PC-3 (cell line): ENCODE measurements at places on chromosomes 4 and X. TPM values are rescaled to one million over a fixed set of nuclear protein-coding genes. Genes with fewer than 3 reads are reported as not detected.

DNA sequence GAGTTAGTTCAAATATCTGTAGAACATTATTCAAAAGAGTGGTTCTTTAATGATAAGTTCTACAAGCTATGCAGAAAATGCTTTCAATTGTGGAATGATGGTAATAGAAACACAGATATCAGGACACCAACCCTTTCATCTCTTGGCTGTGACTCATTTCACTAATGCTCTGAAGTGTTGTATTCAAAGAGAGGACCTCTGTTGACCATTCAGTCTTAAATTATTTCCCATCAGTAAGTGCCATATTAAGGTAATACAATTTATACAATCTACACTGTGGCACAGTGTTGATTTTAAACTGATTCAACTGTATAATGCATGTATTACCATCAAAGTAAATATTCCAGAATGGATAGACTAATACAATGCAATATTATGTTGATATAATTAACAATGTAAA is 289.0 kb upstream of the ADGRL3 start:
- DNase-seq, result no peak
- H3K27ac ChIP-seq, result no peak overlapping the region
- H3K36me3 ChIP-seq, result no peaks in the 10 kb centered on the region
- no peaks in the 10 kb centered on the region for H3K27me3 ChIP-seq
- H3K4me1 ChIP-seq, result no peaks in the 10 kb centered on the region
- H3K4me3 ChIP-seq, result no peak overlapping the region

The MSX1 gene
- 7.5 and 10.4 TPM in 2 replicates for total RNA-seq

The USP51 gene
- total RNA-seq, result 0.22 TPM in 1 of 2 replicates, not detected in the other

The RNF212 gene
- not detected in 2 replicates for total RNA-seq

DNA sequence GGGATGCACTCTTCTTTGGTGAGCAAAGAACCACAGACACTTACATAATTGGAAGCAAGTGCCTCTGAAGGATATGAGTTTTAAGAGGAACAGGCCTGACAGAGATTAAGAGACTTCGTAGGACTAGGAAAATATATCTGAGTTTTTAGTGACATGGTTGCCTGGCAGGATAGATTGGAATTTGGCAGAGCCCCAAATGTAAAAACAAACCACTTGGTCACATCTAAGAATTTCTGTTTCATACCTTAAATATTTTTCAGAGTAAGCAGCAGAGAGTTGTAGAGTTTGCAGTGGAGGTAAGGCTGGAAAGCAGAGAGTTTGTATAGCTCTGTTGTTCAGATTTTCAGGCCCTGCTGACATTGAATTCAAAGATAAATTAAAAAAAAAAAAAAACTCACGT is 150.1 kb upstream of the MAGEB2 start:
- H3K36me3 ChIP-seq, result no peaks in the 10 kb centered on the region
- peak; percentile 27 for DNase-seq
- no peak overlapping the region for H3K27ac ChIP-seq
- H3K4me1 ChIP-seq, result no peaks in the 10 kb centered on the region
- no peaks in the 10 kb centered on the region for H3K27me3 ChIP-seq

DNA sequence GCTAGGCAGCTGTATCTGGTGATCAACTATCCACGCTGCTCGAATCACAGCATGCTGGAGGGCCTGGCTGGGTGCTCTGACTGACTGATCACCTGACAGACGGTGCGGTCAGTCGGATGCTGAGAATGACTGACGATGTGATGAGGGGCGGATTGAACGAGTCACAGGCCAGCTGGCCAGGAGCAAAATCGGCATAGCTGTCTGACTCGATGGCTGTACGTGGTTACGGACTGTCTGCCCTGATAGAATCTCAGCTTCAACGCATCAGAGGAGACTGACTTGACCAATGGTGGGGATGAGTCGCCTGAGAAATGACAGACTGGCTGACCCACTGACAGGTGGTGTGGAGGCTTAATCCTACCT is 1.0 kb upstream of the SUV39H1 start:
- H3K36me3 ChIP-seq, result peaks cover 10% of the 10 kb centered on the region
- no peaks in the 10 kb centered on the region for H3K27me3 ChIP-seq
- H3K4me1 ChIP-seq, result peaks cover 12% of the 10 kb centered on the region
- no peak overlapping the region for H3K27ac ChIP-seq
- peak; percentile 11 for DNase-seq

The UGT2B17 gene
- total RNA-seq, result not detected in 2 replicates

GRCh38 chr4:119197772-119198212 is 14.7 kb upstream of the USP53 start:
- no peak for DNase-seq
- no peaks in the 10 kb centered on the region for H3K4me1 ChIP-seq
- H3K27me3 ChIP-seq, result no peaks in the 10 kb centered on the region
- no peak overlapping the region for H3K27ac ChIP-seq
